ENCODE measurements at places on chromosomes 7 and 10.

GRCh38 chr10:11830836-11831519, 7.8 kb downstream of the PROSER2 start:
- no peak for DNase-seq

- DNase-seq: no peak
Measured at GRCh38 chr7:101598422-101598985, 30.6 kb downstream of the MYL10 start.

GRCh38 chr10:78806681-78807221, 262.0 kb upstream of the ZMIZ1 start:
- DNase-seq: peak; percentile 8

DNA sequence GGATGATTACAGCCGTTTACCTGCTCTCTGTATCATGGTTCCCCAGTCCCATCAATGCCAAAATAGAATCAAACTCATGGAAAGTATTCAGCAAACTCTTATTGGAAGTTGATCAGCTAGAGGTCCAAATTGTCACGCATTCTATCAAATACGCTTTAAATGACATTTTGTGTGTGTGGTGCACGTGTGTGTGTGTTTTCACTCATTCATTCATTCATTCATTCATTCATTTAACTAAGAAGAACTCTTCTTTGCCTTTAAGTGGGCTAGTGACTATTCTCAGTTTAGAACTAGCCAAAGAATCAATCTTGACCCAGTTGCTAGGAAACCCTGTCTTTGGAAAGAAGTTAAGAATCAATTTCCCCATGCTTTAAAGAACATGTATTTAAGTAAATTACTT, 102.8 kb downstream of the RTKN2 start:
- no peak for DNase-seq

- DNase-seq: no peak
Measured at GRCh38 chr7:26029911-26030310, 122.1 kb upstream of the NFE2L3 start.

GRCh38 chr10:117168729-117169128, 28.6 kb upstream of the KCNK18 start:
- DNase-seq: no peak

DNA sequence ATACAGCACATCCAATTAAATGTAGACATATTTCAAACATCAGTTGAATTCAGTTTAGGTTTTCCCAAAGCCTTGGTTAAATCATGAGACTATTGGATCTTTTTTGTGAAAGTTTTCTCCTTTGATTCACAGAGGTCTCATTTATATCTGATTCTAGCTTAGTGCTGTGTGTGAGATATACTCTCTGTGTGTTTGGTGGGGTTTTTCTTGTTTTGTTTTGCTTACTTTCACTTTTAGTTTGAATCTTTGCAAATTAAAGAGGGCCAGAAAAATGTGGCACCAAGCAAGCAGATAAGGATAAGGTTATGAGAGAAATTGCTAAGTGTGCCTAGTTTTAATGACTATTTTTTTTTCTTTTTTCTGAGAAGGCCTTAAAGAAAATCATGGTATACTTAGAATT, 12.6 kb upstream of the OR6B1 start:
- no peak for DNase-seq

DNA sequence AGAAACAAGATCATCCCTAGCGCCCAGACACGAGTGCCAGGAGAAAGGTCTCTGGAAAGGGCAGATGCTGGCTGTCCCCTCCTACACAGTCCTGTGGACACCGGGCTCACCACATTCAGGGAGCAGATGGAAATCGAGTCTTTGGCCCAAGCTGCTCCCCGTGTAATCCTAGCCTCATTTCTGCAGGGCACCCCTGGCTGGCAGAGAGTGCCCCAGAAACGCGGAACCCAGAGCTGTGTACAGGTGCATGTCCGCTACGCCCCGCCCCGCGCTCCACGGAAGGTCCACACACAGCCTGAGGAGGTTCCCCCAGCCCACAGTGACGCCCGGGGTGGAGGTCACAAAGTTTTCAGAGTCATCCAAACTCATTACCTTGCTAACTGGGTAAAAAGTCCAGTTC, 202.8 kb downstream of the MAD1L1 start:
- no peak for DNase-seq
